ENCODE measurements at places on chromosomes 2 and 18.

DNA sequence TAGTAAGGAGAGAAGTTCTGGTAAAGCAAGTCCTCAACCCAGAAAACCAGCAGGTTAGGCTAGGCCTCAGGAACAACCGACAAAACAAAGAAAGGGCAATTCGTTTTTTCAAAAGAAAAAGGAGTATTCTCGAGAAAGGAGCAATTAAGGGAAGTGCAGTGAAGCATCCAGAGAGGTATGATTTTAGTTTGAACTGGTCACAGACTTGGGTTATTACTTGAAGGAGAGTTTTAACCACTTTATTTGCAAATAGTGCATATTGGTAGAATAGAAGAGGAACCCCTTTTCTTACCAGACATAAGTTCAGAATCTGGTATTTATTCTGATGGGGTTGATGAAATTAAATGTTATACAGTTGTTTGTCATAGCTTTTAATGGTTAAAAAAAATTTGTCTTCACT is 110.0 kb upstream of the GCFC2 start:
- no peak for DNase-seq

DNA sequence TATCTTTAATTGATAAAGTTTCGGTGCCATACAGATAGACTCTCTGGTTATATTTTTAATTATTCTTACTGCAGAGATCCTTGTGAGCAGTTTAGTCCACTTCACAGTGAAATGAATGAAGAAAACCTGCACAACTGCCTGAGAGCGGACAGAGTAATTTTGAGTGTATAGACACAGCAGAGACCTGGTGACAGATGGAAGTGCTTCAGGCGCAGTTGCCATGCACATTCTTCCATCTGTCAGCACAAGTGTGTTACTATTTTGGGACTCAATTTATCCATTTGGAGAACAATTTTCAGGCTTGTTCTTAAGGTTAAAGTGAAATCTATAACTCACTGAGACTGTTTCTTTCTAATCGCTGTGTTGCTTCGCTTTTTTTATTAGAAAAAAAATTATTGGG is 147.8 kb upstream of the SPHKAP start:
- no peak for DNase-seq

GRCh38 chr2:183614799-183615435 is 490.7 kb downstream of the NUP35 start:
- DNase-seq = no peak

GRCh38 chr2:149885468-149885867 is 297.9 kb upstream of the MMADHC start:
- no peak for DNase-seq

DNA sequence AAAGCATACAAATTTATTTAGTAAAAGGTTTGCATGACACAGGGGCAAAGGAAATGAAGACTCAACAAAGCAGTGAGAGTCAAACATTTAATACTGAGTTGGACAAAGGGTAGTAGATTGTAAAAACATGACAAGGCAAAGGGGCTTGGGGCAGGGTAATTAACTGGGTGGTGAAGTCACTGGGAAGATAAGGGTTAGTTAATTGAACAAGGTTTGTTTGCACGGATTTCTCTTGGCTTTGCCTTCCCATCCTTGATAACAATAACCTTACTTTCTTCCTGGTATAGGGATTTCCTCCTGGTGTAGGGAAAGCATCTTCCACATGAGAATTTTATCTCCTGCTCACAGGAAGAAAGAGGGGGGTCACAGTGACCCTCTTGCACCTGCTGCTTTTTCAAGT is 26.8 kb upstream of the RTTN start:
- DNase-seq = no peak

- DNase-seq = no peak
Observed at GRCh38 chr18:75854808-75855207, 427.3 kb upstream of the SMIM21 start.

DNA sequence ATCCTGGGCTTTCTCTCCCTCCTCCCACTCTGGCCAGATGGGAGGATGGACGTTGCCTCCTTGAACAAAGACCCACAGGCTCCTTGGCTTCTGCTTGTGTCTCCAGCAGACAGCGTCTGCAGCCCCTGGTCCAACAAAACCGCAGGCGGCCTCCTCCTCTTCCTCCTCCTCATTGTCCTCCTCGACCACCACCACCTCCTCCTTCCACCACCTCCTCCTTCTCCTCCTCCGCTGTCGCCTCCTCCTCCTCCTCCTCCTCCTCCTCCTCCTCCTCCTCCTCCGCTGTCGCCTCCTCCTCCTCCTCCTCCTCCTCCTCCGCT is 45.7 kb upstream of the ALPP start:
- DNase-seq = no peak

DNA sequence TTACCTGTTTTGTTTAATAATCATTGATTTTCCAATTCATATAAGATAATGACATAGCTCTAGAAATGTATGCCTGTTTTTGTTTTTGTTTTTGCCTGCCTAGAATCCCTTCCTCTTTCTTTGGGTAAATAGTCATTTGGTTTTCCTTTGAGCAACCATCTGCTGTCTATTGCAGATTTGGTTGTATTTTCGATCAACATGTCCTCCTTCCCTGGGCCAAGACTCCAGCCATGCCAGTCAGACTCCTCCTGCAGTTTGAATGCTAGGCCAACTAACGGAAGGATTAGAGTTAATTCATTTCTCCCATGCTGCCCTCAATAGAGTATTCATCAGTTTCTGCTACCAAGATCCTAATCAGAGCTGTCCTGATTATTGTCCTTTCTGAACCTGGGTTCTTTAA is 67.1 kb downstream of the MAIP1 start:
- DNase-seq = no peak

- no peak for DNase-seq
Observed at GRCh38 chr18:53785811-53786210, 438.7 kb downstream of the MBD2 start.

GRCh38 chr18:75122334-75122958 is 86.5 kb downstream of the PTGR3 start:
- no peak for DNase-seq

GRCh38 chr2:32284321-32284720 is 6.6 kb downstream of the YIPF4 start:
- no peak for DNase-seq

GRCh38 chr18:39030124-39030655 is 1464.6 kb upstream of the CELF4 start:
- no peak for DNase-seq

GRCh38 chr2:2575870-2576386 is 244.9 kb upstream of the MYT1L start:
- DNase-seq = no peak

GRCh38 chr2:207531032-207531952 is 1.5 kb downstream of the CREB1 start:
- no peak for DNase-seq

DNA sequence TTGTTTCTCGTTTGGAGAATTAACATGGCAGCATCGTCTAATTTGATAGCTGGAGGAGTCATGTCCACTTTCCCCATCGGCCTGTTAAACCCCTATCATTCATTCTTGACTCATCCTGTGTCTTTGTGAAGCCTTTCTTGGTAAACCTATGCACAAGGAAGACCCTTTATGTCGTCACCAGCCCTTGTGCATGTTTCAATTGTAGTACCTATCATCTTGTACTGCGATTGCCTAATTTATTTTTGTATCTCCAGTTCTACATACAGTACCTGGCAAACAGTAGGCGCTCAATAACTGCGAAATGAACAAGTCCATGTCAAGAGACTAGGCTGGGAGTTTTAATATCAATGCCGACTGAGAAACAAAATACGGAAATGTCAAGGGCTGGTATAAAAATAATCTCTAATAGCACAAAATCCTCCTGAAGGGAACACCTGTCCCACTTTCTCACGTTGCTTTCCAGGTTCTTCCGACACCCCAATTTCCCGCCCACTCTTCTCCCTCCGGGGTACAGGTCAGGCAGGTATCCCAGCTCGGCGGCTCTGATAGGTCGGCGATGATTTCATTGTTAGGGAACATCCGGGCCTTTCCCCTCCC is 1.3 kb upstream of the PPM1B start:
- DNase-seq = no peak

- no peak for DNase-seq
Observed at GRCh38 chr2:207491956-207492355, 37.8 kb upstream of the CREB1 start.

DNA sequence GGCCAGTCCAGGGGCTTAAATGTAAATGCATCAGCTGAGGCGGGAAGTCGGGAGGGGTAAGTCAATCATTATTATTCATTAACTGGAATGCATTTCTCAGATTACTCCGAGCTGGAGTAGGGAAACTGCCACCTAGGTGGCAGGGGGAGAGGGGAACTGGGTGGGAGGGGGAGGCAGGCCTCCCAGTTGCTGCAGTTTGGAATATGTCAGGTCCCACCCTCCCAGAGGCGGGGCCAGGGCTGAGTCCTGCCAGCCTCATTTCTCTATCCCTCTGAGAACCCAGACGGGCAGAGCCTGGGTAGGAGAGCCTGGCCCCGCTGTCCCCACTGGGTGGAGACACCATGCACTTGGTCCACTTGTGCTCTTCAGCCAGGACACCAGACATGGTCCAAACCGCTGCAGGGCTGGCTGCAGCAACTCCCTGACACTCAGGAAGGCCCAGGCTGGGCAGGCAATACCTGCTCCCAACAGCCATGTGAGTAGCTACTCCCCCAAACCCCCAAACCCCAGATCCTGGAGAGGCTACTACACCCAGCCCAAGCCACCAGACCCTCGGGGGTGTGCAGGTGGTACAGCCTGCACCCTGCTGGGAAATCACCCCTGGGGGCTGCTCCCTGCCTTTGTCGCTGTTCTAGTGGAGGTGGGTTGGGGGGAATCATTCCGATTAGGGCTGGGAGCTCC is at the start of gene GPBAR1:
GPBAR1 (plus strand) TSS at position 274 of the 681 bp plus-strand sequence. CDS start 1,710 bp downstream, outside the sequence.
- no peak for DNase-seq

- DNase-seq = no peak
Observed at GRCh38 chr2:158357699-158358098, 98.9 kb downstream of the CCDC148 start.

GRCh38 chr2:182728014-182728413 is 12.0 kb downstream of the DNAJC10 start:
- no peak for DNase-seq

DNA sequence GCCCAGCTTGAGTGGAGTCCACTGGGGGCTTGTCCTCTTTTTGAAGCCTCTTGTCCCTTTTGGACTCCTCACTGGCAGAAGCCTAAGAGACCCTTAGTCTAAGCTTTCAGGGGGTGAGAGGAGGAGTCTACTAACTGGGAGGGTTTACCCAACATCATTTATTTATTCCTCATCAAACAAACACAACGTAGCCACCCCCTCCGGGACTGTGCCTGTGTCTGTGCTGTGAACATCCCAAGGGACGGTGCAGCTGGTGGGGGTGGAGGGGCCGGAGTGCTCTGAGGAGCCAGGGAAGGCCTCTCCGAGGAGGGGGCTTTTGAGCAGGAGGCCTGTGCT is 42.7 kb upstream of the TAF1B start:
- no peak for DNase-seq

DNA sequence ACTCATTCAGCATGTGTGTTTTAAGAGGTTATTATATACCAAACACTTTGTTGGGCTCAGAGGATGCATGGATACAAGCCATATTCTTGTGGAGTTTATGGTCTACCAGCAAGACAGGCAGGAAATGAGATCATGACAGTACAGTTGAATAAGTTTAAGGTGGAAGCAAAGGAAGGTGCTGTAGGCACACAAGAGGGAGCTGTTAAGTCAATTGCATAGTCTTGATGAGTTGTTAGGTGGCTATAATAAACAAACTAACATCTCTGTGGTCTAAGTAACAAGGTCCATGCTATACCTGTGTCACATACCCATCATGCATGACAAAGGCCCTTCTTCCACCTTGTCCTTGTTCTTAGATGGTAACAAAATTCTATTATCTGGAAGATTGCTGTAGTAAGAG is 538.3 kb downstream of the CNTNAP5 start:
- no peak for DNase-seq

DNA sequence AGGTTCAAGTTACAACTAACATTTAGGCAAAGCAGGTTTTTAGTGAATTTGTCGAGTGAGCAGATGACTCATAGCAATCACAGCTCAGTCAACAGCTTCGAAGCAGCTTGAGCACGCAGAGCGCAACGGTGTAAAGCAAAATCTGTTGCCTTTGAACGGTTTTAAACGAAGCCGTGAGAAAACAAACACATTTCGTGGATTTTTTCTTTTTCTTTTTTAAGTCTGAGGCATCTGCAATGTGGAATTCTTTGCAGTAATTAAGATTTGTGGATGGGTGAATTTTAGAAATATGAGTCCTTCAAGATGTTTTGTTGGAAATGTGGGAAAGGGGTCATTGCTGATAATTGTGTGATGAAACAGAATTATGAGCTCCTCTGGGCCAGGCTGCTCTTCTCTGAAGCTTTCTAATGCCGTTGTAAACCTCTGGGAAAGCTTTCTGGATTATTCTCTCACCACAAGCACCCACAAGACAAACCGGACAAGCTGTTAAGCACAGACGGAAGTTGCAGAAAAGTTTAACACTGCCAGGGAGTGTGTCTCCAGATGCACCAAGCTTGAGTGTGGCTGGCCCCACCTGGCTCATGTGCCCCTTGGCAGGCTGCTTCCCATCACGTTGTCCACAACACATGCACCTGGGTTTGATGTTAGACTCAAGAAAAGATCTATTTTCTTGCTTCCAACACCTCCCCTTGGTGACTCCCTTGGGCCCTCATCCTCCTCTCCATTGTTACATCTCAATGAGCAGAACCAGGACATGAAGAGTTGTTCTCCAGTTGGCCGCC is 224.7 kb downstream of the ACKR3 start:
- no peak for DNase-seq

DNA sequence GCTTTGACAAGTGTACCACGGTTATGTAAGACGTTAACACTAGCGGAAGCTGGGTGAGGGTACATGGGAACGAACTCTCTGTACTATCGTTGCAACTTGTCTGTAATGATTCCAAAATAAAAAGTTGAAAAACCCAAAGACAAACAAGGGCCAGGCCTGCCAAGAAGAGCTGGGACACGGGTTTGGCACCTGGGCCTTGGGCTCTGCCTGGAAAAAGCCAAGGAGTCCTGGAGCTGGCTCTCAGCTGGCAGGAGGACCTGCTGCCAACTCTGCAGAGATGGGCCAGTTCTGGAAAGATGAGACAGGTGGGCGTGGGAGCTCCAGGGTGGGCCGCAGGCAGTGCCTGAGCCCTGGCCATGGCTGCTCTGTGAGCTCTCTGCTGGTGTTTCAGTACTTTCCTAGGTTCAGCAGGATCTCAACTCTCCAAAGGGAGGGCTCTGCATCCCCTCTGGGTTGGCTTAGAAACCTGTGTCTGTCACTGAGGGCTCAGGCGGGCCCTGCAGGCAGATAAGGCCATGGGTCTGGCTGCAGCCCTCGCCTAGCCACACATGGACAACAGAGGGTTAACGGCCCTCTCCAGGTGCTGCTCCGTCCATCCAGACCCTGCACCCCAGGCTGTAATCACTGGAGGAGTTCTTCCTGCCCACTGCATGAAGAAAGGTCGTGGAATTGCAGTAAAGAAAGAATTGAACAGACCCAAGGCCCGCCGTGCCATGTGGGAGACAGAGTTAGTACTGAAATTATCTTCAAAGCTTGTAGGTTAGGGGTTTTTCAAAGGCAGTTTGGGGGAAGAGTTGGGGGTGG is 89.9 kb downstream of the RHOB start:
- no peak for DNase-seq

GRCh38 chr2:241882091-241882625 is 12.6 kb downstream of the RTP5 start:
- DNase-seq = no peak

Measured in hypothalamus (tissue), 51 donors.